ENCODE measurements at places on chromosomes 16 and 17. TPM values are rescaled to one million over a fixed set of nuclear protein-coding genes. Genes with fewer than 3 reads are reported as not detected.

Gene IGFBP4
- 450 TPM for total RNA-seq

Gene CCL13
- total RNA-seq = 5.8 TPM

Gene CNGB1
- total RNA-seq = not detected

Gene DNAJC7
- 69.9 TPM for total RNA-seq

Gene MYL4
- total RNA-seq = not detected

Gene CPD
- 220 TPM for total RNA-seq

Gene PRAC1
- total RNA-seq = not detected

Gene ST6GALNAC1
- total RNA-seq = not detected

Gene RNF112
- 6.1 TPM for total RNA-seq

Gene CNOT1
- total RNA-seq = 94.5 TPM

Gene CNTNAP4
- 0.14 TPM for total RNA-seq

Gene ADORA2B
- total RNA-seq = 39.1 TPM

Gene CCDC144A
- total RNA-seq = 3.5 TPM

Gene ITGAX
- total RNA-seq = under 0.01 TPM

Gene LRRC36
- total RNA-seq = 0.14 TPM

Gene MED31
- total RNA-seq = 8.5 TPM

Gene CCL5
- not detected for total RNA-seq

Gene EVI2B
- 0.09 TPM for total RNA-seq

Gene NR1D1
- 0.85 TPM for total RNA-seq

Gene MEIOC
- total RNA-seq = not detected

Gene NAT9
- total RNA-seq = 44.1 TPM

Gene CPHXL
- not detected for total RNA-seq

Gene ZNF778
- 8.5 TPM for total RNA-seq

Gene ANKFY1
- 32.6 TPM for total RNA-seq
